ENCODE measurements at places on chromosomes 4 and X.
A peak's percentile ranks its signal among the peaks of the same experiment; 100 is the strongest.

DNA sequence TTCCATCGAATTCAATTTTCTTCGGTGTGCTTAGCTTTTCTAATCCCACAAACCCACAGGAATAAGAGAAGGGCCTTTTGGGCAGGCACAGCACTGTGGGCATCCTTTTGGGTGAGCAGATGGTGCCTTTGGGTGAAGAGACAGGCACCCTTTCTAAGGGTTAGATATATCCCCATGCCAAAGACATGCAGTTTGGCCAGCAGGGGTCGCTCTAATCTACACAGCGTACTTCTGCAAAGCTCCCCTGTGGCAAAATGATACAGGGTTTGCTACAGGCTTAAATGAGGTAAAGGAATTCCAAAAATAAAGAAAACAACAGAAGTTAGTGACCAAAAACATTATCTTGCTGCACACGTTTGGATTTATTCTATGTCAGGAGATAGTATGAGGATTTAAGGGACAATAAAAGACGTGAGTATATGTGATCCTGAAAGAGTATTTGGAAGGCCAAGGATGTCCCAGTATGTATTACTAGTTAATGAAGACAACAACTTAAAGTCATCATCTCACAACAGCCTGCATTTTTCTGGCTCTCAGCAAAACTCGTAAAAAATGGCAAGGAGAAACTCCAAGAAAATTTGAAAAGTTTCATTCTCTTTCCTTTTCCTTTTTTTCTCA lies 49.5 kb downstream of the PHEX start:
- DNase-seq: no peak

GRCh38 chr4:138804711-138805110 lies 210.9 kb upstream of the NOCT start:
- no peak for DNase-seq

GRCh38 chrX:136202889-136203288 lies 48.3 kb downstream of the MAP7D3 start:
- no peak for DNase-seq

- DNase-seq: no peak
Measured at GRCh38 chrX:109954955-109955354, 48.0 kb upstream of the TMEM164 start.

GRCh38 chr4:137609718-137610430 lies 77.6 kb upstream of the PCDH18 start:
- no peak for DNase-seq

DNA sequence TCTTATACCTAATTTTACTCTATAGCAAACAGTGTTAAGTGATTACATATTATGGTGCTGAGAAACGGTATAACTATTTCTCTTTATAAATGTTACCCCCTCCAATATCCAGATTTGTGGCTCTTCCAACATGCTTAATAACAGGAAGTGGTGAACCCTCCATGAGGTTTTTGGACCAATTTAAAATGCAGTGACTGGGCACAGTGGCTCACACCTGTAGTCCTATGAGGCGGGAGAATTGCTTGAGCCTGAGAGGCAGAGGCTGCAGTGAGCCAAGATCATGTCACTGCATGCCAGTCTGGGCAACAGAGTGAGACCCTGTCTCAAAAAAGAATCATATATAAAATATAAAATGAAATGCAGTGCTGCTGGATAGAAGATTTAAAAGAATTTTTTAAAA lies 137.3 kb downstream of the MGST2 start:
- DNase-seq: no peak

DNA sequence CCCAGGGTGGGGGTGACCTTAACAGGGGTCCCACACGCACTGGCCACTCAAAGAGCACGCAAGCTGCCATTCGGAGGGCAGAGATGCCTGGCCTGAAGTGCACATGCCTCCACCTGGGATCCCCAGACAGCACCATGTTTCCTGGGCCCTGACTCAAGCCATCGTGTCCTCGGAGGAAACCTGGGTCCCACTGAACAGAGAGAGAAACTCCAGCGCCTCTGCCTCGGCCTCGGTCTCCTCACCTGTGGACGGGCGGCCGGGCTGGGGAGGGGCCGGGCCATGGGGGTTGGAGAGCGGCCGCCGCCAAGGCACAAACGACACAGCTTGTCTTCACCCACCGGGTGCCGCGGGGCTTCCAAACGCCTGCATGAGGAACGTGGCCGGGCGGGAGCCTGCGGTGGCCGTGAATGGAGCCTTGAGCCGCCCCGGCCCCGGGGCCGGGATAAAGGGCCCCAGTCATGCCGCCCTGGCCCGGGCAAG lies 30.0 kb upstream of the FGFR3 start:
- no peak for DNase-seq

DNA sequence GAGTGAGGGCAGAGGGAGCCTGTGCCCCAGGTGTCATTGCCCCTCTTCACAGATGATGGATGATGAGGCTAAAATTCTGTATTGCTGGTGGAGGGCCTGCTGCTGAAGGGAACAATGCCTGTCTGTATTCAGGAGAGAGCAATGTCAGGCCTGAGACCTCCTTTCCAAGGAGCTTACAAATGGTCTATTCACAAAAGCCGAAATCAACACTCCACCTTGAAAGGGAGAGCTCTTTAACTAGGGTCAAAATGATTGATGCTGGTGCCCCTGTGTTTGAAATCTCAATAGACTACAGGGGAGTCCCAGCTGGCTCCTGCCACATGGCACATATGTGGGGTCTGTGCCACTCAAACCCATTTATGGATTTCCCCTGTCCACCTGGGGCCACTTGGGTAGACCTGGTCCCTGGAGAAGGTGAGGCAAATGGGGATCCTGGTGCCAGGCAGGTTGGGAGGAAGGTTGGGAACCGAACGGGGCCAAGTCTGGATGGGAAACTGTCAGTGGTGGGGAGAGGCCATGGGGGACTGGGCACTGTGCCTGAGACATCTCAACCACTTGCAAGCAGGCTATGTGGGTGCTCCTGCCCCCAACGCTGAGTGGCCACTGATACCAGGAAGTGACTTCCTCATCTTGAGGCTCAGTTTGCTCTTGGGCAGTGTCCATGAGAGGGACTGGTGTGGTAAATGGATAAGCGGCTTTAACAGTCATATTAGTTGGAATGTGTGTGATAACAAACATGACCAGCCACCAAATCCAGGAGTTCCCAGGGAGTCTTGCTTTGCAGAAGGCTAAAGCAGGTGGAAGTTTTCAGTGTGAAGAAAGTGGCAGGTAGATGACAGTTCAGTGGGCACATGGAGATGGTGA lies 223.8 kb upstream of the PSAPL1 start:
- DNase-seq: no peak

- no peak for DNase-seq
Measured at GRCh38 chrX:55489314-55490009, at the start of gene USP51. TSS of gene USP51 (minus strand) at chrX:55489848. CDS start at chrX:55488939, 909 bp downstream.

- DNase-seq: no peak
Measured at GRCh38 chr4:137343221-137343620, 189.1 kb downstream of the PCDH18 start.

DNA sequence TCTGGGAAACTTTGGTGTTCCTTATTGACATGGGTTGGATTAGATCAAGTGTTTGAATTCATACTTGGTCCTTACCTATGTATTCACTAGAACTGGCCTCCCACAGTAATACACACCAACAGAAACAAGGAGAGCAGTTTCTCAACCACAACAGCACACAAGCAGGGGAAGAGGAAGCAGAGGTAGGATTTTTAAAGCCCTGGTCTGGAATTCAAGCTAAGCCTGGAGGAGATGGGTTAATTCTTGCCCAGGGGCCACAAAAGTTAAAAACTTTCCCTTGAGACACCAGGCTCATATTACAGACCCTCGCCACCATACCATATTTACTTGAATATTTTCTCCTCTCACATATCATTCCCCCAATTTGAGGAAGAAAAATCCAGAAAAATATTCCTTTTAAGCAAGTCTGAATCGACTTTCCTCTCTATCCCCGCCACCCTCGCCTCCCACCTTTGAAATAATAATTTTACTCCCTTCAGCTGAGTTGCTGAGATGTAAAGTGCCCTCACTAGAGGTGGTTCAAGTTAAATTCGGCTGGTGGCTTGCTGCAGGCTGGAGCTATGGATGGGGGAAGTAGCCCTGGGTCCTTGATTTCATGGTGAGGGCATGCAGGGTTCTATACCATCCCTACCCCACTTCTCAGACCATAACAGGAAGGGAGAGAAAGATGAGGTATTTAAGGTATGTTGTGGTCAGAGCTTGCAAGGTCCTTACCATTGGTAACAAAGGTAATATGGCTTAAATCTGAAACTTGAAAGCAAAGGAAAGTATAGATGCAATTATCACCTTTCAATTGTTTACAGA lies 440.2 kb downstream of the INPP4B start:
- peak; percentile 24 for DNase-seq

GRCh38 chr4:29051381-29051965 lies 1668.7 kb upstream of the PCDH7 start:
- DNase-seq: peak; percentile 6

GRCh38 chr4:16262188-16262587 lies 35.9 kb upstream of the TAPT1 start:
- DNase-seq: no peak

- DNase-seq: no peak
Measured at GRCh38 chrX:101691835-101692234, 32.2 kb upstream of the ARMCX2 start.

DNA sequence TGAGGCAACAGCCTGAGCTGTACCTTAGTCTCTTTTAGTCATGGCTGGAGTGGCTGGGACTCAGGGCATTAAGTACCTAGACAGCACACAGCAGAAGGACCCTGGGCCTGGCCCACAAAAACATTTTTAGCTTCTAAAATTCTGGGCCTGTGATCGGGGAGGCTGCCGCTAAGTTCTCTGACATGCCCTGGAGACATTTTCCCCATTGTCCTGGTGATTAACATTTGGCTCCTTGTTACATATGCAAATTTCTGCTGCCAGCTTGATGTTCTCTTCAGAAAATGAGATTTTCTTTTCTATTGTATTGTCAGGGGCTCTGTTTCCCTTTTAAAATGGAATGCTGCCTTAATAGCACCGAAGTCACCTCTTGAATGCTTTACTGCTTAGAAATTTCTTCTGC lies 952.4 kb downstream of the TRAM1L1 start:
- no peak for DNase-seq

- DNase-seq: no peak
Measured at GRCh38 chrX:120016068-120016441, 61.4 kb downstream of the RHOXF2B start.

DNA sequence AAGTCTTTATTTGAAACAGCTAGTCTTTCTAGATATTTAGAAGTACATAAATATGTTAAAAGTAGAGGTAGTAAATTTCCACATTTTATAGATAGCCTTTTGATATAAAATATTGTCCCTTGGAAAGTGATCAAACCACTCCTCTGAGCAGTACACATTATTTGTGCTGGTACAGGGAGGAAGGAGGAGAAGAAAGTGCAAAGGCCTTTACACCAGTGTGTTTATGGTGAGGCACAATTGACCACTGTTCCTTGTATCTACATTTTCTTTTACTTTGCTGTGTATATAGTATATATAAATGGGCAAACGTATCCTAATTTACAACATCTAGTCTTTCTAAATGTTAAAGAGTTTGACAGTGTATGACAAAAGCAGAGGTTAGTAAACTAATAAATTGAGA lies 39.9 kb downstream of the CXCL8 start:
- no peak for DNase-seq

GRCh38 chr4:70239131-70239883 lies 3.1 kb upstream of the CSN3 start:
- DNase-seq: no peak

DNA sequence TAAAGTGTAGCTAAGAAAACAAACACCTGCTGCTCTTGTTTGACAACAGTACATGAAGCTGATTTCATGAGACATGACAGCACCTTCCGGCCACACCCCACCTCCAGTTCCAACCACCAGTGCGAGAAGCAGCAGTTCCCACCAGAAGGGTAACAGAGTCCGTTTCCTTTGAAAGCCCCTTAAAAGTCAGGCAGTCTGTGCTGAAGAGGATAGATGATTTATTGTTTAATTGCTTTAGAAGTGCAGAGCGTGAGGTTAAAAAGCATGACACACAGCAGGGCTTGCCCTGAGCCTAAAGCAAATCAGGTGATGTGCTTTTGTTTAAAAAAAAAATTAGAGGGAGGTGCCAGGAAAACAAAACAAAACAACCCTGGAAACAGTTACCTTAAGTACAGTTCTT lies 82.6 kb downstream of the HADH start:
- DNase-seq: no peak

DNA sequence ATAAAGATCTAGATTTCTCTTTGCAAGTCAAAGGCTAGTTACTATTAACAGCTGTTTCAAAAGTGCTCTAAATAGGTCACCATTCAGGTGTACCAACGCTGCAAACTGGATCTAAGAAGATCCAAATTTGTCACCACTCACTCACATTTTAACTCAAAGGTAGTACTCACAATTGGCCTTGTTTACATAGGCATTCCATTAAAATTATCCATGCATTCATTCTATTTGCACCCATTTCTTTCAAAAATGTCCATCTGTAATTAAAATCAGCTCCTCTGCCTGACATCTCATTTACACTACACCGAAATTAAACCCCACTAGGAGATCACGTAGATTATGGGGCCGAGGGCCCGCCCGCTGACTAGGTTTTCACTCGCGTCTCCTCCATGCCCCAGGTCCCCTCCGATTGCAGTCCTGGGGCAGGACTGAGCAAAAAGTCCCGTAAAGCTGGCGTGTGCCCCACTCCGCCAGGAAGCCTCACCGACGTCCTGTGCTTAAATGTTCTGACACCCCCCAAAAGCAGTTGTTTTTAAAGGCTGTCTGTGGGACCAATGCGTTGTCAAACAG lies 1.3 kb upstream of the ING2 start:
- DNase-seq: peak; percentile 49

GRCh38 chr4:166309286-166309685 lies 436.2 kb downstream of the TLL1 start:
- no peak for DNase-seq

DNA sequence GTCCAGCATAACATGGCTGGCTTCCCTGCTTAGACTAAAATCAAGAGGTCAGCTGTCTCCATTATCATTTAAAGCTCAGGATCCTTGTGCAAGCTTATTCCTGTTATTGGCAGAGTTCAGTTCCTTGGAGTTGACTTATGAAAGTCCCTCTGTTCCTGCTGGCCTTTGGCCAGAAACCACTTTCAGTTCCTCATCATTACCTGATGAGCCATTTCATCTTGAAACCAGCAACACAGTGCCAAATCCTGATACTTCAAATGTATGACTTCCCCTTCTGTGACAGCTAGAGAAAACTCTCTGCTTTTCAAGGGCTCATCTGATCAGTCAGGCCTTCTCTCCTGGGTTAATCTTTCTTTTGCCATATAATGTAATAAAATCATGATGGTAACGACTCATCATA lies 110.6 kb upstream of the FSTL5 start:
- DNase-seq: no peak

DNA sequence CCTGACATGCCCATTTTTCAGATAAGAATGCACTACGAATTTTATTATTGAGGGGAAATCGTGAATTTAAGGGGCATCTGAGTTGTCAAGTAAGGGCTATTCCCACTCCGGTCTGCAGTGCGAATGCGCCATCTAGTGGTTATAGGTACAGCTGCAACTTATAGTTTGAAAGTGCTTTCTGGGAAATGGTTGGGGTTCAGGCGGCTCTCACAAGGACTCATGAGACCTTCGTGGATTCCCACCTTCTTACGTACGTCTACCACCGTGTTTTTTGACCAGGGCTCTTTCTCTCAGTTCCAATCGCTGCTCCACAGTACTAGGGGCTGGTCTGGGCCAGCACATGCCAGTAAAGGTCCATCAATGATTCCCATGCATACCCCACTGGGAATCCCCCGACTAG lies 12.3 kb downstream of the MSL3 start:
- no peak for DNase-seq
